Fibroblast of lung (primary cell): ENCODE measurements at places on chromosomes 7 and 10.

- DNase-seq: no peak
Observed at GRCh38 chr10:71633920-71634319, 85.7 kb downstream of the C10orf105 start.

GRCh38 chr10:70649526-70649925 is 22.8 kb upstream of the ADAMTS14 start:
- DNase-seq: peak; percentile 60

GRCh38 chr10:133259602-133259989 is 17.1 kb downstream of the ADAM8 start:
- no peak for DNase-seq

GRCh38 chr7:98404840-98405239 is 4.0 kb upstream of the BAIAP2L1 start:
- DNase-seq: no peak

DNA sequence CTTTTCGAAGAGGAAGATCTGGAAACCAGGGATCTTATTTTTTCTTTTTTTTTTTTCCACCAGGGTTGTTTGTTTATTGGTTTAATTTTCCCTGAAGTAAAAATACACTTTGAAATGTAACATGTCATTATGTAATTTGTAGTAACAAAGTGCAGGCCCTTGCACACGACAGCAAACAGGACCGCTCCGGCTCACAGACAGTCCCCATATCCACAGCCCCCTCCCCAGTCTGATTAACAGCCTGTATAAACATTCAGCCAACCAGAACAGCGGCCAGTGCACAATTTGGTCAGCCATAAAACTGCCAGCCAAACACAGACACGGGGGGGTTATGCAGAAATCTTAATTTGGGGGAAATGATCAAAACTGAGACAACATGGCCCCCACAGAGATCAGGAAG is 431.6 kb upstream of the NPVF start:
- no peak for DNase-seq

DNA sequence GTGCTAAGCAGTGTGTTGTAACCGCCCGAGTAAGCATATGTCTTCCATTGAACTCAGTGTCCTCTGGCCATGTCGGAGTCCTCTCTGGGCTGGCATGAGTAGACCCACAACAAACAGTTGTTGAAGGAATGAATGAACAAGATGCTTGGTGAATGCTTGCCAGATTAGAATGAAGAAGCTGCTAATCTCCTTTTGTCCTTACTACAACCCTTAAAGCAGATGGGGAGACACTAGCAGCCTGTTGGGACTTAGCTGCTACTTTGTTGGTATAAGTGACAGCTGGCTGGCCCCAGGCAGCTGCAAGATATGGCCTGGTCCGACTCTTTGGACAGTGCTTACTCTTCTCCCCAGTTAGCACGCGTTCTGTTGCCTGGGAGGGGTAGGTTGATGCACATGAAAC is 370.1 kb downstream of the RPS24 start:
- DNase-seq: no peak

GRCh38 chr7:7135074-7135473 is 47.3 kb upstream of the C1GALT1 start:
- DNase-seq: no peak

- peak; percentile 71 for DNase-seq
Observed at GRCh38 chr10:86821388-86821999, 65.1 kb downstream of the BMPR1A start.

GRCh38 chr7:100679129-100679926 is 5.8 kb downstream of the GNB2 start:
- no peak for DNase-seq

DNA sequence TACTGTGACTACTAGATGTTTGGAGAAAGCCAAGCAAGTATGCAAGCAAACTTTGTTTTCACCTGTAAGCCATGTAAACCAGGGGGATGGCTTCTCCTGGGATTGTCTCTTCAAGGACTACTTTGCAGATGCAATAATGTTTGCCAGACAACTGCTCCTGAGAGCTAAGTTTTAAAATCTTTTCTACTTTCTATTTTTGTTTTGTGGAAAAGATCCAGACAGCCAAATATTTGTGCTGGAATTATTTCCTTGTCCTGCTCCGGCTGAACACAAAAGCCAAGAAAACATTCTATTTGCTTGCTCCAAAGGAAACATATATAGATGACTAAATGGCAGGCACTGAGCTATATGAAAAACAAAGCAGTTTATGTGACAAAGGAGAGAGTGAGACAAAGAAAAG is 51.6 kb downstream of the TFPI2 start:
- DNase-seq: no peak

DNA sequence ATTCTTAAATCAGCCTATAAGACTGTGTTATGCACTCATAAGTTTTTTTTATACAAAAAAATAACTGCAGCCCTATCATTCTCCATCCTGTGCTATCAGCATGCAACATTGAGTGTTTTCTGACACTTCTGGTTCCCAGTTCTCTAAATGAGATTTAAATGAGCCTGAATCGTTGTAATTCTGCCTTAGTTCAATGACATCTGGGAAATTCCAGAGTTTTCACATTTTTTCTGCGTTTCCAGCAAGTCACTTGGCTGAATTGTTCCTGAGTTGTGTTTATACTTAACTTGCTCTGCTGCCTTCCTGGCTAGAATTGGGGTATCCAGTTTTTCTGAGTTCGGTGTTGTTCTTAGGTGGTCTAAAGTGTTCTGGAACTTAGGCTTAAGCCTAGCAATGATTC is 636.1 kb upstream of the FZD8 start:
- DNase-seq: no peak

DNA sequence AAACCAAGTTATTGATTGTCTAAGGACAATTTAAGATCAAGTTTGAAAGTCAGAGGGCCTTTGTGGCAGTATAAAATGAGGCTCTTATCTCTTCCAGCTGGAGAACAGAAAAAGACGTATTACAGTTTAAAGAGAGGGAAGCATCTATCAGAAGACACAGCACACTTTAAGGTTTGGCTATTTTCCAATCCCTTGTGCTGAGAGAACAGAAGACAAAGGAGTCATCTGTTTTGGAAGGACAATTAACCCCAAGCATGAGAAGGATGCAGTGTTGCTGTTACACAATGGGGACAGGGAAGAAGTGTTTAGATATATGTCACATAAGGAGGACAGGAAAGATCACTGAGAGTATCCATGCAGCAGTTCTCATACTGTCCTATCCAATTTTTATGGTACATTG is 1224.2 kb upstream of the SORCS1 start:
- DNase-seq: no peak

GRCh38 chr7:3605222-3605621 is 304.2 kb downstream of the SDK1 start:
- DNase-seq: peak; percentile 40

- DNase-seq: no peak
Observed at GRCh38 chr10:97629289-97629688, 4.0 kb downstream of the MORN4 start.

DNA sequence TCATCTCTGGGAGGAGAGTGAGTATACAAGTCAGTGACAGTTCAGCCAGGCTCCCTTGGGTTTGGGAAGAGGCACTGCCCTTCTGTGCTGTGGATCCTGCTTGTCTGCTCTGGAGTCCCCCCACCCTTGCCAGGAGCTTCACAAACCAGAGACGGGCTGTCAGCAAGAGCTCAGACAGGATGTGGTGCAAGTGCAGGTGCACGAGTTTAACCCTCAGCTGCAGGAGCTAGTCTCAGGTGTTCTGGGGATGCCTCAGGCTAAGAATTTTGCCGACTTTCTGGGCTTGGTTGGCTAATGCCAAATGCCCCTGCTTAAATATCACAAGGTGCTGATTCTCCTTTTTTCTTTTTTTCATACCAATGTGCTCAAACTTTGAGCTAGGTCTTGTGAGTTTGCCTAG is 22.3 kb downstream of the ZNF783 start:
- DNase-seq: no peak

- DNase-seq: no peak
Observed at GRCh38 chr10:70809726-70810125, 6.0 kb upstream of the SGPL1 start.

DNA sequence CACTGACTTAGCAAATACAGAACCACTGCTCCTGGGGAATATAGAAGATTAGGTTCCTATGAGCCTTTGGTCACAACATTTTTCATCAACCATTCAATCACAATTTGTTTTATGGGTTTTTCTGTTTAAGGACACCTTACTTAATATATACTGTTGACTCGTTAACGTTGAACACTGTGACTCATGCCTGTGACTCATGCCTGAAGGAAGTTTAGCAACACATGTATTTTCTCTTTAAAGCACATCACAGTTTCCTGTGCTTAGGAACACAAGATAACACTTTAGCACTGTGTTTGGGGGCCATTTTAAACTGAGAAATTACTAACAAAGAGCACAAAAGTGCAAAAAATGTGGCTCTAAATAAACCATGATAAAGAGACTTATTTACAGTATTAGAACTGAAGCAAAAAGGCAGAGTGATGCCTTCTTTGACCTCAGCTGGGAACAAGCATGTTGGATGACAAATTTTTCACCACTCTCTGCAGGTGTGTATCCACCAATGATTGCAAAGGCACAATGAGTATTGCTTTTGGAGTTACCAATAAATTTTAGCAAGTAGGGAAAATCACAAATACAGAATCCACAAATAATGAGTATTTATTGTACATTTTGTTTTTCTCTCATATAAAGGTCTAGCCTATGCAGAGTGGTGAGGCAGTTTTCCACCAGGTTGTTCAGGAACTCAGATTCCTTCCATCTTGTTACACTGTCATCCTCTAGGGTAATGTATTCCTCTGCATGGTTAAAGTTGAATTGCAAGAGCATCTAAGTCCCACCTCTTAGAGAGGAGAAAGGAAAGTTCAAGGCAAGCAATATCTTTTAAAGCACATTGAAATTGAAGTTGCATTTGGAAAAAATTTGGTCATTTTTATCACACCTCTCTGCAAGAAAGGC is 7.3 kb downstream of the FGFBP3 start:
- peak; percentile 92 for DNase-seq

DNA sequence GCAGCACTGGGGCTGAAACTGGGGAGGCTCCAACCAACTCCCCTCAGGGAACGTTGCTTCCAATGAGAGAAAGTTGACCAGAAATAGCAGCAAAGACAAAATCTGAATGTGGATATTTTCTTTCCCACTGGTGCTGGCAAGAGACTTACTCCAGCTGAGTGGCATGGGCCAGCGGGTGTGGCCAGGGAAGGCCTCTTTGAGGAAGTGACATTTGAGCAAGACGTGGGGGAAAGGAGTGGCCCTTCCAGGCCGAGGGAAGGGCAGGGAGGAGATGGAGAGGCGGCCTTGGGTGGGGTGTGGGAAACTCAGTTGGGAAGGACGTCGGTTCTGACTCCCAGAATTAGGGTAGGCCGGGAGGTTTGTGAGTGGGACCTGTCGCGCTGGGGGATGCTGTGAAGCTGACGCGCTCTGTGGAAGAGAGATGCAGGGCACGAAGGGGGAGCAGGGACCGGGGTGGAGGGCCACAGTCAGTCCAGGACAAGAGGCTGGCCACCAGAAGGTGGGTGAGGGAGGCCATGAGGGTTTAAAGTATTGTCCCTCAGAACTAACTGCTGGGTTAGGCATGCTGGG is 96.7 kb upstream of the IKZF1 start:
- no peak for DNase-seq

- peak; percentile 95 for DNase-seq
Observed at GRCh38 chr7:85529201-85529600, 342.3 kb upstream of the SEMA3D start.

- no peak for DNase-seq
Observed at GRCh38 chr10:53284615-53285182, 512.1 kb upstream of the MBL2 start.

- no peak for DNase-seq
Observed at GRCh38 chr10:69097729-69098128, 9.8 kb downstream of the SRGN start.

GRCh38 chr10:62534031-62534430 is 159.9 kb downstream of the ZNF365 start:
- no peak for DNase-seq

GRCh38 chr10:87702260-87702972 is 42.7 kb downstream of the PAPSS2 start:
- no peak for DNase-seq

DNA sequence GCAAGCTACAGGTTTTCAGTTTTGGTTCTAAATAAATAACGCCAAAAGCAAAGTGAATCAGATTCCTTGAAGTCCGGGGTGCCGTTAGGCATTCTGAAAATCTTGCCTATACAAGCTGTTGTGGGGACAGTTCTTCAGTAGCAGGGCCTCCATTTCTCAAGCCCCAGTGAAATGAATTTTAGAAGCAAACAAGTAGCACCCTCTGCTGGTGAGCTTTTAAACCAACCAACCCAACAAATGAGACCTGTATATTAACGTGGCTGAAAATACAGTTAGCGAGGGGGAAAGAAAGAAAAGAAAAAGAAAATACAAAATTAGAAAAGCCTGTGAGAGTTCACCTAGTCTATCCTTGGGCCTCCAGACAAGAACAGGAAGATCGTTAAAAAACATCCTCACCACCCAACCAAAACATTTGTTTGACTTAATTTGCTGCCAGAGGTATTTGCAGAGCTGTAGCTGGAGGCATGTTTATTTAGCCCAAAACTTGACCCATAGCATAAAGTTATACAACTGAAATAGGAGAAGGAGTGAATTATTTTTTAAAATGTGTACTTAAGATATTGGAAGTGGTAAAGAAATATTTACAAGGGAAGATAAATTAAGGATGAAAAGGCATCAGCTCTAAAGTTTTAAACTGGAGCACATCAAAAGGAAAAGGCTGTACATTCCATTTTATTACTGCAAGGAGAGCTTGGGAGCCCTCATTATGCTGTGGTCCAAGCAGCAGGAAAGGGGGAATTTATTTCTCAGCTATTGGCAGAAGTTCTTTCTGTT is 98.9 kb downstream of the DYNC1I1 start:
- DNase-seq: peak; percentile 65

DNA sequence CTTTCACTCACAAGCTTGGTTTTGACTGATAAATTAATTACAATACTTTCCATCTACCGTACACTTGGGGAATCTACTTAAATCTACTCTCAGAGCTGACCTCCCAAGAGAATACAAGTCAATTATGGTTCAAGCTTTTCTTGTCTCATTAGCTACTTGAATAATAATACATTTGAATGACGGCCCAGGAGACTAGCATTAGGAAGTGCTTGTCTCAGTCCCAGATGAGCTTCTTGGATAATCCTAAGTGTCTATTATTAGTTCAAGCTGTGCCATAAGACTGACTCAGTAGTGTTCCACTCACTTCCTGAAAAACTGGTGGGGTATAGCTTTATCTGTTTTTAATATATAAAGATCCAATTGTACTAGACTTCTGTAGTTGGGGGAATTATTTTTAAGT is 100.2 kb downstream of the GNAT3 start:
- no peak for DNase-seq

DNA sequence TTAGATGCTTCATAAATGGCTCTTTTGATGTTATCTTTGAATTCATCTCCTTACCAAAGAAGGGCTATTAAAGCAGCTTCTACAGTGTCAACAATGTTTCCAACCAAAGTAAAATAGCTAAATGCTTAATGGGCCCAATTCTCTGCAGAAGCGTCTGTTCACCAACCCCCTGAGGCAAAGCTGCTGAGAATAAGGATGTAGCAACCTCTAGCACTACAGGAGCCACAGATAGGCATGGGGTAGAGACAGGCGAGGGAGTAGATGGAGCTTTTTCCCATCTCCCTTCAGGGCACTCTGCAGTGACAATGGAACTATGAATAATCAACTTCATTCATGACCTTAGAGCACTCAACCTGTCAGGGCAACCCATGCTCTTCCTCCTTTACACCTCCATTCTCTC is 134.1 kb downstream of the FZD1 start:
- no peak for DNase-seq

- DNase-seq: no peak
Observed at GRCh38 chr10:120572307-120572706, 115.3 kb downstream of the PLPP4 start.

GRCh38 chr10:80191589-80192270 is 13.6 kb downstream of the ANXA11 start:
- DNase-seq: no peak
